NCI-H1694 treated with DMSO at 0.1 percent for 48 hours (cell line): ENCODE measurements at places on chromosomes 7 and 10.
A peak's percentile ranks its signal among the peaks of the same experiment; 100 is the strongest.

DNA sequence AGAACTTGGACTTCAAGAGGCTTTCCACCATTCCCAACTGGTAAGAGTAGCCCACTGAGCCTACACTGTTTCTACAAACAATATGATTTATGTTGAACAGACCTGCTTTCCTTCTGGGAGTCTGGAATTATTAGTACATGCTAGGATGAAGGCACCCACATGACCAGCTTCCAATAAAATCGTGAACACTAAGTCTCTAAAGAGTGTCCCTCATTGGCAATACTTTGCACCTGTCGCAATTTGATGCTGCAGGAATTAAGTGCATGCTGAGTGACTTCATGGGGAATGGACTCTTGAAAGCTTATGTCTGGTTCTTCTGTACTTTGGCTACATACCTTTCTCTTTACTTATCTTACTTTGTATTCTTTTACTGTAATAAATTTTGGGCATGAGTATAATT is 305.2 kb upstream of the GHITM start:
- no peak for DNase-seq

- no peak for DNase-seq
Observed at GRCh38 chr10:7261351-7261750, 149.5 kb downstream of the SFMBT2 start.

GRCh38 chr10:90148116-90148855 is 446.9 kb downstream of the KIF20B start:
- DNase-seq: peak; percentile 54

DNA sequence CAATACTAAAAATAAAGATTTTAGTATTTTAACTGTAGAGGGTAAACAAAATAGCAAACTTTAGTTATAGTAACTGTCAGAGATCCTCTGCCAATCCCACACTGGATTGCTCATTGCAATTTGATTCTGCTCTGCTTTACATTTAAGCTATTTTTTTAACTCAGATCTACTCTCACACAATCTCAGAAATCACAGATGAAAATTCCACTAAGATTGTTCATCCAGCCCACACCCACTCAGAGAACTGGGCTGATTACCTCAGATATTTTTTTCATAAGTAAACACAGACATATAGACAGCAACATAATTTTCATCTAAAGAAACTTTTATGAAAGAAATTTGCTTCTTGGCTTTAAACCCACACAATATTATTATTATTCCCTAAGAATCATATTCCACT is 7.0 kb downstream of the OSBPL3 start:
- no peak for DNase-seq

DNA sequence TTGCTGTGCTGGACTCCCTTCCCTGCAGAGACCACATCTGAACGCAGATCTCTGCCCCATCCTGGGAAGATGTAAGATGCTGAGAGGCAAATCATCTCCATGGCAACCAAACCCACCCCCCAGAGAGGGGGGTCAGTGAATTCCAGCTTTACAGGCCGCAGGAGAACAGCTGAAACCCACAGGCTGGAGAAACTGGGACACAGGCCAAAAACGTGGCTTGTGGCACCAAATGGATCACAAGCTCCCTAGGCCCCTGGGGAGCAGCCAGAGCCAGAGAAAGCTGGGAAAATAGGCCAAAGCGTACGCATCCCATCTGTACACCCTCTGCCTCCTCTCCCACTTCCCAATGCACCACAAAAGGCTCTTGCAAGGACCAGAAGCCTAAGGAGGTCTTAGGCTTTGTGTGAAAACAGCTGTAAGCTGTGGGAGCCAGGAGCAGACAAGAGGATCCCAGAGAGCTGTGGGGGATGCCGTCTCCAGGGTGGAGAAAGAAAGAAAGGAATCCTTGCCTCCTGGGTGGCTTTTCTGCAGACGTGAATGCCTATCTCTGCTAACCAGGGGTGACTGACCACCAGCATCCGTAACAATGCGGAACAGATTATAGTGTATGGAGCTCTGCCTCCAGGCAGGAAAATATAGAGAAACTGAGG is 59.5 kb downstream of the TMEM130 start:
- peak; percentile 98 for DNase-seq

GRCh38 chr10:105675333-105675732 is 1034.2 kb downstream of the SORCS3 start:
- no peak for DNase-seq

DNA sequence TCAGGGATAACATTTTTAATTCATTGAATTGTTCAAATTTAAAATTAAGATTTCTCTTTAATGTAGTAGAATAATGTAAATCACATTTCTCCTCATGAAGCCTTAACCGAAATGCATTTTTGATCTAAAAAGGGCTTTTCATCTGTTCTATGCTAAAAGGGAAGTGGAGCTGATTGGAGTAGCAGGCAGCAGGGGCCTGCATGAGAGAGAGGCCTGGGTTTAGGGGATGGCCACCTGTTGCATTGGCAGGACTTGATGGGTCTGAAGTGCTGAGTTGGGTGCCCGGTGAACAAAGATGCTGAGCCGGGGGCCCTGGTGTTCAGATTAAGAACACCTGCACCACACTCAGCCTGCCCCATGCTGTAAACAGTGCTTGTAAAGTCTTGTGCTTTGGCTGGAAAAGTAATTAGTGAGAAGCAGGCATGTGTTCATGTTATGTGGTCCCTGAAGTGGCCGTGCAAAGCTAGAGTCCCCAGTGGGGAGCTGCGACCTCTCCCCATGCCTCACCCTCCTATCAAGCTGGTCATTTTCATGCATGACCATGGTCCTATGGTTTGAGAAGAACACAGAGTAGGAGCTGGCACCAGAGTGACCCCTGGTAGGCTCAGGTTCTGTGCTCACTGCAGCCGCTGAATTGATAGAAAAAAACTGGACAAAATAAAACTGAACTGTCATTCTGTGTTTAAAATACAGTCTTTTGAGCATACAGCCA is 124.3 kb downstream of the ADCY1 start:
- no peak for DNase-seq

DNA sequence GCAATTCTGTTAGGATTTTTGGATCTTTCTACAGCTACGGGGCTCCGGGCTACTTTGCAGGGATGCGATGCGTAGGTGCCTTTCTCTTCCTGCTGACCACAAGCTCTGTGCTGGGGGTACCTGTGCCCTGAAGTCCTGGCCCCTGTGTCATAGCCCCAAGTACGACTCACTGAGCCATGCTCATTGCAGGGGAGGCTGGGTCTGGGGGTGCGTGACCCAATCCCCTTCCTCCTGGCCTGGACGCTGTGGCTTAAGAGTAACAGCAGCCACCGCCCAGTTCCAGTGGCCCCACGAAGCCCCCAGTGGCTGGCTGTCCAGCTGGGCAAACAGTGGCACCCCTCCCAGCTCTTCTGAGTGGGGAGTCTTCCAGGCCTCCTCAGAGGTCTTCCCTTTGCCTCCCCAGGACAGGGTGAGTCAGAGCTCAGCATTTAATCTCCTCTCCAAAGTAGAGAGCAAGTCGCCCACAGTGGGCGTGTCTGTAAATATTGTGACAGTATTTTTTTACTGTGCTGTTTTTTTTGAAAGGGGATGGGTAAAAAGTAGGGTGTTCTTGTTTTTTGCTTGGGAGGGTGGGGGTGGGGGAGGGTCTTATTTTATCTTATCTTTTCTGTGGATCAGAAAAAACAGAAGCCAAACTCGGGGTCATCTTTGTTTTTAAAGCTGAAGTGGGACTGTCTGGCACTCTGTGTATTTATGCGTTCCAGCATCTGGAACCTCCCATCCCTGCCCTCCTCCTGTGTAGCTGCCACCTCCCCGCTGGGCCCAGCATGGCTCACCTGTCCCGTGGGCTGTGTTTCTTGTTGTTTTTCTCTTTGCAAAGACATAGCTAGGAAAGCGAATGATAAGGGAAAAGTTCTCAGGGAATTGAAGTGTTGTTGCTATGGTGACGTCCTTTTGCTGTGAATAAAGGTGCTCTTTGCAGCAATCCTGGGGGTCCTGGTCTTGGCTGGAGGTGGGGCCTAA is 8.2 kb downstream of the LFNG start:
- DNase-seq: no peak

- no peak for DNase-seq
Observed at GRCh38 chr7:41994746-41995110, 242.3 kb downstream of the GLI3 start.
